ENCODE measurements at places on chromosomes 16 and 17.

DNA sequence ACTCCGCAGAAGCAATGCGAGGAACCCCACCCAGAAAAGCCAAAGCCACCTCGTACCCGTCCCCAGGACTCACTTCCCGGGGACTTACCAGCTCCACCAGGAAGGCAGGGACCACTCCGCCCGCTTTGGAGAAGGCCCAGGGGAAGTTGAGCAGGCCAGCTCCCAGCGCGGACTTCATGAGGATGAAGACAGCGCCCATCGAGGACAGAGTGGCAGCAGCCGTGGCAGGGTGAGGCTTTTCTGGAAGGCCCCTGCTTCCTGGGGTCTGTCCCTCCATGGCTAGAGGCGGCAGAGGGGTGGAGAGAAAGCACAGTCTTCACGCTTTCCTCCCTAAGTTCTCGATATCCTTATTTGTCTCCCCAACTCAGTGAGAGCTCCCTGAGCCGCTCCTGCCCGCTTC lies 714 bp downstream of the SLC38A8 start:
- DNase-seq, result no peak

- DNase-seq, result no peak
These were observed at the start of gene PRM2 for GRCh38 chr16:11276143-11276895. TSS of gene PRM2 (minus strand) at chr16:11276480. CDS start at chr16:11276370, 110 bp downstream.

DNA sequence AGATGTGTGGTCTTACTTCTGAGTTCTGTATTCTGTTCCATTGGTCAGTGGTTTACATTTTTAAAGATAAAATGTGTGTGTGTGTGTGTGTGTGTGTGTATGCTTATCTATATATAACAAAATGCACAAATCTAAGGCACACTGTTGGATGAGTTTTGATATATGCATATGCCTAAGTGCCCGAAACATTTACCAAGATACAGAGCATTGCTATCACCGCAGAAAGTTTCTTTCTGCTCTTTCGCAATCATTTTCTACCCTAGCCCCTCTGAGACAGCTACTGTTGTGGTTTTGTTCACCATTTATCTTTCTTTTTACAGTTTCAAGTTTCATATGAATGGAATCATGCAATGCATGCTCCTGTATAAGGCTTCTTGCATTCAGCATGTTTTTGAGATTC lies 97.0 kb downstream of the MRTFB start:
- DNase-seq, result no peak

GRCh38 chr16:85614338-85615013 lies 1.4 kb downstream of the GSE1 start:
- no peak for DNase-seq

DNA sequence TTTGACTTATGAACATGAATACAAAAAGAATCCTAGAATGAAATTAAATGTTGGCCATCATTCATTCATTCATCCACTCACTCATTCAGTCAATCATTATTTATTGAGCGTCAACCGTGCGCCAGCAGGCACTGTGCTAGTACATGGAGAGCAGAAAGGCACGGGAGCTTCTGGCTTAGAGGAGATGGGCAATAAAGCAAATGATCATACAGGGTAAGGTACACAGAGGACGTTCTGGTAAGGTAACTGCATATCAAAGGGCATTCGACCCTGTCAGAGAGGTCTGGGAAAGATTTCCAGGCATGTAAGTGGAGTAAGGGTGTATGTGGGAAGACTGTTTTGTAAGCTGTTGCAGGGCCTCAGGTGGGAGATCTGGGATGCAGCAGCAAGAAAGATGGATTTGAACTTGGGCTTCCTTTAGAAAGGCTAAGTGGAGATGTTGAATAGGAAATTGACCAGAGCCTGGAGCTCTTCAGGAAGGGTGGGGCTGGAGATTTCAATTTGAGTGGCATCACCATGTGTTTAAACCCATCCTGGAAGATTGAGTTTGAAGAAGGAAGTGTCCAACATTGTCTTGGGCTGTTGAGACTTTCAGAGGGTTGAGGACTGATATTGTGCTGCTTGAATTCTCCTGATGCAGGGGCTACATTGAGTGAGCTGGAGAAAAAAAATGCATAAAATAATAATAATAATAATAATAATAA lies 2.8 kb upstream of the MSI2 start:
- DNase-seq, result peak; percentile 52

GRCh38 chr17:33106525-33107165 lies 115.0 kb downstream of the SPACA3 start:
- DNase-seq, result no peak

GRCh38 chr16:1915732-1916639 lies 2.2 kb downstream of the HS3ST6 start:
- DNase-seq, result peak; percentile 45

DNA sequence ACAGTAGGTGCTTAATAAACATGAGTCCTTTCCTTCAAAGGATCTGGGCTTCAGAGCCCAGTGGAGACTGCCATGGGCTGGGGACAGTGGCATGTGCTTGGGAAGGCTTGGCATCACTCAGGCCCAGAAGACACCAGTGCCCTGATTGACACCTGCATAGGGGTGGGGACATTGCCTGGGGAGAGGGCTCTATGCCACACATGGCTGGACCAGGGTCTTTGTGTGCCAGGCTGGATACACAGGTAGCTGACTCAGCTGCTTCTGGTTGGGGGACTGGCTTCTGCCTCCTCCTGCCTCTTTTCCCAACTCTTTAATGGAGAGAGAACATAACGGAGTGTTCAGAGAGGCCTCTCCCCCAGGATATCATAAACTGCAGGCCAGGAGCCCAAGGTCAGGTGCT lies 93.1 kb upstream of the TMEM97 start:
- no peak for DNase-seq

DNA sequence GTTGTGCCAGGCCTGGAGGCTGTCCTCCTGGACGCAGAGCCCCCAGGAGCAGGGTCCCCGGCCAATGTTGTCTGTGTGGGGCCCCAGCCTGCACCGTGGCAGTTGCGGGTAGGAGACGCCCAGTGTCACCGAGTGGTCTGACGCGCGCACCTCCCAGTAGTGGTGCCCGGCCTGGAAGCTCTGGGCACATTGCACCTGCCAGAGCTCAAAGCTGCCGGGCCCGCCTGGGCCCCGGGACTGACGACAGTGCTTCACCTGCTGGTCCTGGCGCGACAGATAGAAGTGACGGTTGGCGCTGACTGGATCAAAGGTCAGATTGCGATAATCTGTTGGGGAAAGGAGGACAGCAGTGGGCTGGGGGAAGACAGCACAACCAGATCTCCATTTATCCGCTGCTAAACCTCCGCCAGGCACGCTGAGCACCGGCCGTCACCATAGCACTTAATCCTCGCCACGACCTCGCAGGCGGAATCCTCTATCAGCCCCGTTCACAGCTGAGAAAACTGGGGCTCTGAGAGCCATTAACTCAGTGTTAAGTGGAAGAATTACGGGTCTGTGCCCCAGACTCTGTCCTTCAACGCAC lies 5.6 kb downstream of the TRIM65 start:
- DNase-seq, result peak; percentile 50

GRCh38 chr16:88407042-88407420 lies 24.3 kb downstream of the ZNF469 start:
- DNase-seq, result no peak

DNA sequence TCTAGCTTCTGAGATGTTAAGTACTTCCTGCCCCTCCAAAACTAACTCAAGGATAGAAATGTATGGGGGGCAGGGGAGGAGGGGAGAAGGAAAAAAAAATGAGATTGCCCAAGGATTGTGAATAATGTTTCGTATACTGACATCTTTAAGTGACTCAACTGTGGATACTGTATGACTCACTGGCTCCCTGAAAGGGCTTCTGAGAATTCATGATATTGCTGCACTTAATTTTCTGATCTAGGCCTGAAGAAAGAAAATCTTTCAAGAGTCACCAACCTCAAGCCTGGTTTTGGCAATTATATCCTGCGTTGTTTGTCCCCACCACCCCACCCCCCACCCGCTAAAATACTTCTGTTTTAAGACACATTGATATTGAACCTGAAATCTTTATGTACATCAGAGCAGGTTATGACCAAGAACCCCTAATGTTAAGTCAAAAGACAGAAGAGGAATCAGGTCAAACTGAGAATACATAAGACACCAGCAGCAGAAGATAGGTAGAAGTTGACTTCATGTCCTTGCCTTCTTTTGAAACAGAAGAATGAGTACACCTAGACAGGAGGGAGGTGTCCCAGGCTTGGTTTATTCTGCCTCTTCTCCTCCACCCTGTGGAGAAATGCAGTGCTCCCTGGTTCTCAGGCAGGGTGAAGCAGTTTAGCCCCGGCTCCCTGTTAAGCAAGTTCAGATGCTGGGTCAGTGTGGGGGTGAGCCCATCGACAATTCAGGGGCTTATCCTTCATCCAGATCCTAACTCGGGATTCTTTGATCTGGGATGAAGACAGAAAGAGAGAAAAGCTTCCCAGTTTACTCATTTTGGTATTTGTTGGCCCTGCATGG lies 3.3 kb upstream of the FBXL20 start:
- DNase-seq, result no peak

- no peak for DNase-seq
These were observed 702 bp downstream of the PHF23 start for GRCh38 chr17:7238420-7239090.

- DNase-seq, result no peak
These were observed 200.5 kb upstream of the ASIC2 start for GRCh38 chr17:33493566-33493965.

DNA sequence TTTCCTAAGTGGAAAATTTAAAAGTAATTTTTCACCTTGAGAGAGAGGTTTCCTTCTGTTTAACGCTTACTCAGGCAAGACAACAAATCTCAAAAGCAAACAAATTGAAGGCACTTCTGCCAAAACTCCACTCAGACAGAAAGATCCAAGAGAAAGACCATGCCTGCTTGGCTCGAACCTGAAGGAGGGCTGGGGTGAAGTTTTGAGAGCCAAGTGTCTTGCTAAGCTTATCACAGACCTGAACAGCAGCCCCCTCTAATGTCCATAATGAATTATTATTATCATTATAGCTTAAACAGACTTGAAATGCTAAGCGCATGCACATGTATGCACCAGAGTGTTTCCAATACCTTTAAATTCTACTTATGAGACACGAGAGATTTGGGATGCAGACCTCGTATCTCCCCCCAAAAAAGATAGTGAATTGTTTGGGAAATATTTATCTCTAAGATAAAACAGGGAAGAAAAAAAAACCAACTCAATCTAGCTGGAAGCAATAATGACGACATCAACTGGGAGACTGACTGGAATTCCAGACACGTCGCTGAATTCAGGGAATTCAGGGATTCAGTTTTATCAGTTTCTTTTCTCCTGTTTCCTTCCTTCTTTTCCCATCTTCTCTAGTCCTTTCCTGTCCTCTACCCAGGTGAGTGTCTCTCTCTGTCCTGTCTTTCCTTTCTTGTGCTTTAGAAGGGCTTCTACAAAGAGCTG lies 473.2 kb downstream of the RBFOX1 start:
- DNase-seq, result no peak

GRCh38 chr17:41013181-41013580 lies 4.3 kb upstream of the KRTAP3-1 start:
- no peak for DNase-seq

DNA sequence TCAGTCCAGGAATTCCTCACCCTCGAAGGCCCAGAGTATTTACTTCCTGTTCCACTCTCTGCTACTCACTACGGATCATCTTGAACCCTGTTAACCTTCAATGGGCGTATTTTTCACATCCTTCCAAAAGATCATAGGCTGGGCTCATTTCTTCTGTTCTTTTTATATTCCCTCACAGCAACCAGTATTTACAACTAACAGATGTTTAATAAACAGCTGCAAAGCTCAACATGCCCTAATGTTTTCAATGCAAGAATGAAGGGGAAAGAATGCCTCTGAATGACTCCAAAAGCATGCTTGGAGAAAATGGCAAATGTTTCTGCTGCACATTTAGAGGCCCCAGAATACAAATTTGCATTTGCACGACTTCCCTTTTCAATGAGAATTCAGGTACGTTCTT lies 174.9 kb downstream of the ZFHX3 start:
- no peak for DNase-seq

DNA sequence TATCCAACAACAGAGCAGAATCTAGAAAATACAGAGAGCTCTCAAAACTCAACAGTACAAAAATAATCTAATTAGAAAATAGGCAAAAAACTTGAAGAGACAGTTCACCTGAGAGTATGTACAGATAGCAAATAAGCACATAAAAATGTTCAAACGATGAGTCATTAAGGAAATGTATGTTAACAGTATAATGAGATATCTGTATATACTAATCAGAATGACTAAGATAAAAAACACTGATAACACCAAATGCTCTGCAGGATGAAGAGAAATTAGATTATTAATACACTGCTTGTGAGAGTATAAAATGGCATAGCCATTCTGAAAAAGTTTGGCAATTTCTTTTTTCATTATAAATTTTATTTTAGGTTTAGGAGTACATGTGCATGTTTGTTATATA lies 1307.6 kb upstream of the GOT2 start:
- no peak for DNase-seq

- DNase-seq, result peak; percentile 76
These were observed 22.2 kb downstream of the MMP15 start for GRCh38 chr16:58047557-58048348.

DNA sequence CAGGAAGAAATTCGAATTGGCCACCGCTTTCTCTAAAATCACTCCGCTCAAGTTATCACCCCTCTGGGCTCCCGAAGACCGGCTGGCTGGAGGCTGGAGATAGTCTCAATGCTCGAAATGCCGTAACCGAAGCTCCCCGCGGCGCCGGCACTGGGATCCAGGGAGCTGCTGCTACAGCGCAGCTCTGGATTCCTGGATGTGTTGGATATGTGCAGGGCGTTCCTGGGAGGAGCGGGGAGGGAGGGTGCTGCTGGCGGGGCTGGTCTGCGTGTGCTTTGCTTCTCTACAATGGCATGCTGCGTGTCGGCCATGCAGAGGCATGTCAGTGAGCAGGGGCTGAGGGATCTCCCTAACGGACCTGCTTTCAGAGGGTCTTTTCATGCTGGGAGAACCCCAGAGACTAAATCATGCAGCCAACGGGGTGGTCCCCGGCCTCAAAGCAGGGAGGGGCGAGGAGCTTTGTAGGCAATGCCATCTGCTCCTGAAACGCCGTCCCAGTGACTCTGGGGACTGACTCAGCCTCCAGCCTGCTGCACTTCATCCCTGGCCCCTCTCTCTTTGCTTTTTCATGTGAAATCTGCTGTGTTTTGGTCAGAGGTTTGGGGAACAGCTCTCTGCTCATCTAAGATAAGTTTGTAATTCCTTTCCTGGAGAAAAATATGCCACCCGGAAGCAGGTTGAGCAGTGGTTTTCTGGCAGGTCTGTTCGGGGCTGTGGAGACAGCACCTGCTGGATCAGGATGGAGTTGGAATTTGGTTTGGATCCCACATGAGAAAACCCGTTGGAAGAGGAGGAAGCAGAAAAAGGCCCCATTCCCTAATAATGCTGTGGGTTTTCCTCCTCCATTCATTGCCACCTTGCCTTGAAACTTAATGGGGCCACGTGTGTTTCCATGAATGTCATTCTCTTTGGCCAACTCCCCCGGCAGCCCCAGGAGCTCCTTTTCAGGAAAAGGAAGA lies 311.4 kb downstream of the SEC14L1 start:
- peak; percentile 95 for DNase-seq

DNA sequence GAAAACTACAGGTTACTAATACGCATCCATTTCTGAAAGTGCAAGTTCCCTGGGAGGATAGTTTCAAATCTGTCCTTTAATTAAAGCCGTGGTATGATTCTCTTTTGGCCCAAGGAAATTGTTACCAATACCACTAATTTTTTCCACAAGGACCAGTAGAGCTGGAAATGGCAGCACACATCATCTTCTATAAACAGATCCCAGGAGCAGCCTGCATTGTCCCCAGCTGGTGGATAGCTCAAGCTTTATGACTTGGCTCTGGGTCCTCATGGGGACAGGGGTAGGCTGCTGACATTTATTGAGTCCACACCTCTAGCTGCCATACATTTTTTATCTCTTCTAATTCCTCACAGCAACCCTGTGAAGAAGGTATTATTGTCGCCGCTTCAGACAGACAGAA lies 35.8 kb upstream of the BHLHA9 start:
- DNase-seq, result no peak

GRCh38 chr17:82734987-82735866 lies at the start of gene FN3K:
TSS of gene FN3K (plus strand) at chr17:82735615. CDS start at chr17:82735637, 22 bp downstream.
- DNase-seq, result peak; percentile 84

Measured in islet precursor cell (in vitro differentiated cells).